ENCODE measurements at places on chromosomes 5 and 9.

DNA sequence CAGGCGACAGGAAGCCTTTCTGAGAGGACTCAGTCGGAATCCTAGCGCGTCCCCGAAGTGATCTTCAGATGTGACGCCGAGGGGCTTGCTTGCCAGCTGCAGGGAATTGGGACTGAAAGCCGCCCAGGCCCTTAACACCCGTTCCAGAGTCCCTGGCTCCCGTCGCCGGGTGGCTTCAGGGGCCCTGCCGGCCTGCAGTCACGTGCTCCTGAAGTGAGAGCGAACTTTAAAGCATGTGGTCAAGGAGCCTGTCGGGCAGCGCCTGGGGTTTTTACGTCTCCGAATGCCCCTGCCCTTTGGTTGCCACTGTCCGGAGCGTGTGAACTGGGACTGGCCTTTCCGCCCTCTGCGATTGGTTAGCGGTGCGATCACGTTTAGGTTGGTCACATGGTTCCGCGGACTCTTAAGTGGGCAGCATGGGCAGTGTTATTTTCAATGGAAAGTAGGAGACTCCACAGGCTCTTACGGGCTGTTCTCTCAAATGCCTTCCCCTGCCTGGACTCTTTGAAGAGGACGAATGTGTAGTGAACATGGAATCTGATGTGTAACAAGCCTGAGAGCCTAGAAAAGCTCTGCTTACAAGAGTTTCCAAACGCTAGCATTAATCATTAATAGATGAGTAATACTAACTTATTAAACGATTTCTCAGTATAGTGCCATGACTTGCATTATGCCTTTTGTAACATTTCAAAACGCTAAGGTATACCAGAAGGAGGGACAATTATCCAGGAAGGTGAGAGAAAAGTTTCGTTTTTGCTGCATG is 1.9 kb downstream of the VLDLR start:
- DNase-seq: peak; percentile 96

- DNase-seq: no peak
These were observed 52.1 kb downstream of the C9orf50 start for GRCh38 chr9:129568560-129569501.

- peak; percentile 16 for DNase-seq
These were observed 445.3 kb downstream of the NTRK2 start for GRCh38 chr9:85114799-85115198.

DNA sequence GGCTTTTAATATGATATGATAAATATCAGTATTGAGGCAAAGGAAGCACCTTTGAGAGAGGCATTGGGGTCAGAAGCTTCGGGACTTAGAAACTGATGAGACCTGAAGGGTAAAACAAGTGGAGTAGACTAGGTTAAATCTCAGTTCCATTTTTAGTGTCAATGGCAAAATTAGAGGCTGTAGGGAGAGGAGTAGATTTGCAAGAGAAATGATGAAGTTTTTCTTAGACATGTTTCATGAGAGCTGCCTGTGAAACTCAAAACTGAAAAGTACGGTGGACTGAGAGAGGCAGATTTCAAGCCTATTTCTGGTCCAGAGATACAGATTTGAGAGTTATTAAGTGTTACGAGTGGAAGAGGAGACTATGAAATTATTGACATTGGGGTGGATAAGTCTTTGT is 278.5 kb downstream of the TAF11L14 start:
- no peak for DNase-seq

GRCh38 chr5:24177821-24178220 is 467.0 kb downstream of the CDH10 start:
- no peak for DNase-seq

GRCh38 chr5:169691471-169691870 is 54.4 kb downstream of the DOCK2 start:
- no peak for DNase-seq

- DNase-seq: peak; percentile 40
These were observed 42.5 kb downstream of the RALGPS1 start for GRCh38 chr9:126956917-126957686.

DNA sequence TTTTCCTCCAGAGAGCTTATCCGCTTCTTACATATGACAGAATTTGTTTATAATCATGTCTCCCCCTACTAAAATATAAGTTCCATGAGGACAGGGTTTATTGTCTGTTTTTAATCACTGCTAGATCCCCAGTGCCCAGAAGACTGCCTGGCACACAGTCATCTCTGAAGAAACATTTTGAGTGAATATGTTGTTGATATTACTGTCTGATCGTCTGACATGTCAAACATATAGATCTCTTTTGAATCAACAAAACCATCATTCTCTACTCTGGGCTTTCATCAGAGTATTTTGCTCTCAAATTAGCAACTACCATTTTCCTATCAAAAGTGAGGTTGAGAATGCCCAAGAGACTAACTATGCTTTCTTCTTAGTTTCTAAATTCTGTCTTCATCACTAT is 67.3 kb upstream of the SHISAL2B start:
- DNase-seq: no peak

DNA sequence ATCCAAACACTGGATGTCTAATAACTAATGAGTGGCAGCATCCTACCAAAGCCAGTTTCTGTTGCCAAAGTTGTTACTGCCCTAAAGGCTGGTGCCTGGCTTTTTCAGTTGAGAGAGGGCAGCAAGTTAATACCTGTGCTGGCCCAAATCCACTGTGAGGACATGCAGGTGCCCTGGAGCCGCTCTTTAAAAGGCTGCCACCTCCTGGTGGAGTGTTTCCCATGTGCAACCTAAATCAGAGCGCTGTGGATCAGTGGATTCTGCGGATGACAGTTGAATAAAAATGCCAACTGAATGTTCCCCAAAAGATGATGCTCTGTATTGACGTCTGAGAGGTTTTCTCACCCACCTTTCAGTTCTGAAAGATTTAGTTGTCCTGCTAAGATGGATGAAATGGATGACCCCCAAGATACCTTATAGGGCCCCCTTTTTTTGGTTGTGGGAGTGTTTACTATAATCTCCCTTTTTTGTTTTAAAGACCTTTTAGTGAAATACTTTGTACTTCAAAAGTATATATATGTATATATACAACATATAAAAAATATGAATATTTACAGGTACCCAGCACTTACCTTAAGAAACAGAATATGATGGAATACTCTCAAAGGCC is 146.4 kb downstream of the EGFLAM start:
- DNase-seq: peak; percentile 42

- DNase-seq: peak; percentile 15
These were observed 28.0 kb upstream of the SH3RF2 start for GRCh38 chr5:145908206-145908960.

DNA sequence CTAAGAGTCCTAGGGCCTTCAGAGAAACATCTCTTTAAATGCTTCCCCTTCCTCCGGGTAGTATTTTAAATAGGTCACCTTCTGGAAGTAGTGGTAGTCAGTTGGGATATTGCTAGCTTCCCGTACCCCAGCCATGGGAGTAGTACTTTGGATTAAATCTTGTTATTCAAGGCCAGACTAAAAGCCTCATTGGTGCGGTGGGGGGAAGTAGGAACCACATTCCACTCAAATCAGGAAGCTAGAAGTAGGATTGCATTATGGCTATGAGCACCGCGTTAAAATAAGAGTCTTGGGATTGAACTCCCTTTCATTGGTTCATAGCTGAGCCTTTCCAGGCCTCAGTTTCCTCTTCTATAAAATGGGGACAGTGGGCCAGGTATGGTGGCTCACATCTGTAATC is 6.7 kb downstream of the KCNIP1 start:
- no peak for DNase-seq

GRCh38 chr5:148979083-148979723 is 83.7 kb downstream of the SH3TC2 start:
- peak; percentile 59 for DNase-seq

- no peak for DNase-seq
These were observed 18.7 kb upstream of the ZNF608 start for GRCh38 chr5:124764992-124765611.

- DNase-seq: no peak
These were observed 8.4 kb downstream of the LMX1B start for GRCh38 chr9:126621919-126622735.

DNA sequence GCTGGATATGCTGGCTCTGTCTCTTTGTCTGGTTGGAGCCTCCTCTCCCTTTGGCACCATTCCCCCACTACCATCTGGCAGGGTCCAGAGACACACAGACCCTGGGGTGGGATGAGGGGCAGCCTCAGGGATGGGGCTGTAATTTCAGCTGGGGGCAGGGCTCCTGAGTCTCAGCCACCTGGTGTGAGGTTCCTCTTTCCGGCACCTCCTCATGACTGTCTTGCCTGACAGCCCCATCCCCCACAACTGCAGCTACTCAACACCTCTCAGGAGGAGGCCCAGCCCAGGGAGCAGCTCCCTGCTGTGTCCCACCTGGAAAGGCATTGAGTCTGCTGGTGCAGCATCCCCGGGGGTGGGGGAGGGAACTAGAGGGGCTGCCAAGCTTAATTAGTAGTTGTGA is 11.7 kb upstream of the RPS14 start:
- DNase-seq: no peak

DNA sequence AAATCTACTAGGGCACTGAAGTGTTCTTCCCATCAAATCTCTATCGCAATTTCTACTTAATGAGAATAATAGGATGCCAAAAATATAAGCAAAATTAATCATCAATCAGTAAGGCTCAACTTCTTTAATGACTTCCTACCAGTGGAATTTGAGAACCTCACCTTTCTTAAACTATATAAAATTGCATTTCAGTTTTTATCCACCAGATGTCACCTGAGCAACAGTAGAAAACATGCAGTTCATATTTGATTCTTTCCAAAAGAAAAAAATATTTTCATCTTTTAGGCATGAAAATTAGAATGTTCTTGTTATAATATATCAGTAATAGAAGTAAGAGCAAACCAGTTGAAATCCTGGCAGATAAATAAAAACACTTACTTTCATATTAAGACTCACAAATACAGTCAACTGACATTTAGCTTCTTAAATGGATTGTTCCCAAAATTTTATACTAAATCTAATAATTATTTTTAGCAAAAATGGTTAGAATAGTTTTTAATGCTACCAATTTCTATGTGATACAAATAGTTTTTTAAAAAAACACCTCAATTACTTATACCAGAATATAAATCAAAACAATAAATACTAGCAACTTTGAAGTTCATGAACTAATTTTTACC is 13.4 kb upstream of the CCDC112 start:
- DNase-seq: peak; percentile 75

DNA sequence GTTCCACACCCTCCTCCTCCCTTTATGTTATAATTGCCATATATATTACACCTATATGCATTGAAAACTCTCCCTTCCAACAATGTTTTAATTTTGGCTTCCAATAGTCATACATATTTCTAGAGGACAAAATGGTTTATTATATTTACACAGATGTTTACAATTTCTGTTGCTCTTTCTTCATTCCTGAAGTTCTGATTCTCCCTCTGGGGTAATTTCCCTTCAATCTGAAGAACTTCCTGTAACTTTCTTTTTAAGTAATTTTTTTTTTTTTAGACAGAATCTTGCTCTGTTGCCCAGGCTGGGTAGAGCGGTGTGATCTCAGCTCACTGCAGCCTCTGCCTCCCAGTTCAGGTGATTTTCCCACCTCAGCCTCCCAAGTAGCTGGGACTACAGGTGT is 173.0 kb upstream of the MAP1B start:
- no peak for DNase-seq

- DNase-seq: peak; percentile 35
These were observed 157.3 kb downstream of the PPP2R2B start for GRCh38 chr5:146721073-146721815.

GRCh38 chr9:12794101-12794799 is 19.4 kb downstream of the LURAP1L start:
- no peak for DNase-seq

- DNase-seq: peak; percentile 36
These were observed 158.6 kb upstream of the DMRT1 start for GRCh38 chr9:682633-683508.

- no peak for DNase-seq
These were observed 141.4 kb downstream of the EBF1 start for GRCh38 chr5:158958021-158958994.

GRCh38 chr5:167770461-167770860 is 521.0 kb upstream of the WWC1 start:
- DNase-seq: peak; percentile 24

DNA sequence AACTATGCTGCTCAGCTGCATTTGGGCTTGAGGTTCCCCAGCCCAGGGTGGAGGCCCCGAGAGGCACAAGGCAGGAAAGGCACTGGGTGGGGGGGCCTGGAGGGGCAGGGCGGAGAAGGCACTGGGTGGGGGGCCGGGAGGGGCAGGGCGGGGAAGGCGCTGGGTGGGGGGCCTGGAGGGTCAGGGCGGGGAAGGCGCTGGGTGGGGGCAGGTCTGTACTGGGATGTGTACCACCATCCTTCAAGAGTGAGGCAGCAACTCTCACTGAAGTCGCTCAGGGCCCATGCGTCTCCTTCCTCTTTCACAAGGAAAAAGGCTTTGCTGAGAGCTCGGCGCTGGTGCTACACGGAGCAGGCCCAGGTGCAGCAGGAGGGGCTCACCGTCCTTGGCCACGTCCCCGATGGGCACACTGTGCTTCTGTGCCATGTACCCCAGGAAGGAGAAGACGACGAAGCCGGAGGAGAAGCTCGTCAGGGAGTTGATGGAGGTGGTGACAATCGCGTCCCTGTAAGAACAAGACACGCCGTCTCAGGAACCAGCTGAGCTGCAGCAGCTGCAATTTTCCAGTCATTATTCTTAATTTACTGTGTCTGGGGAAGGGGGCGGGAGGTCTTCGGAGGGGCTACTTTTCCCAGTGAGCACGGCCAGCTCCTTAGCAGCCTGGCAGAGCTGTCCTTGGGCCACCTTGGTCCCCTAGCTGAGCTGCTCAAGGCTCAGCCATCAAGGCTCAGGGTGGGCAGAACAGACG is 30.8 kb downstream of the SLC6A3 start:
- DNase-seq: no peak

GRCh38 chr9:109441296-109441695 is 56.8 kb downstream of the PTPN3 start:
- DNase-seq: peak; percentile 23

DNA sequence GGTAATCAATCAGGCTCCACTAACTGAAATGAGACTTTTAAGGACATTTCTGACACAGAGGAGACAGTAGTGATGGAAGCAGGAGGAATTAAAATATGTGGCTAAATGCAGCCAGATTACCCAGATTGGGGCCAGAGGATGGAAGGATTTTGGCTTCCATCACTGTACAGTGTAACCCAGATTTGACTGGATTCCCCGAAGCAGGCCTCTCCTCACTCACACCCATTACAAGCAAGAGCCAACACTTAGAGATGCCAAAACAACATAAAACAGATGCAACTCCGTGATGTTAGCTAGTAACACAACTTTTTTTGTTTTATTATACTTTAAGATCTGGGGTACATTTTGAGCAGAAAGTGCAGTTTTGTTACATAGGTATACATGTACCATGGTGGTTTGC is 17.6 kb downstream of the TEK start:
- no peak for DNase-seq

GRCh38 chr9:121213136-121213806 is 11.6 kb upstream of the RAB14 start:
- DNase-seq: peak; percentile 88

GRCh38 chr9:77779010-77779409 is 130.9 kb upstream of the GNA14 start:
- no peak for DNase-seq
